Activated naive CD4-positive, alpha-beta T cell (primary cell): ENCODE measurements at places on chromosomes 2 and 18.

GRCh38 chr2:203805486-203805838, 62.1 kb upstream of the CTLA4 start:
- no peak for DNase-seq

- no peak for DNase-seq
These were observed 31.3 kb upstream of the CNTNAP5 start for GRCh38 chr2:123993728-123994323.

DNA sequence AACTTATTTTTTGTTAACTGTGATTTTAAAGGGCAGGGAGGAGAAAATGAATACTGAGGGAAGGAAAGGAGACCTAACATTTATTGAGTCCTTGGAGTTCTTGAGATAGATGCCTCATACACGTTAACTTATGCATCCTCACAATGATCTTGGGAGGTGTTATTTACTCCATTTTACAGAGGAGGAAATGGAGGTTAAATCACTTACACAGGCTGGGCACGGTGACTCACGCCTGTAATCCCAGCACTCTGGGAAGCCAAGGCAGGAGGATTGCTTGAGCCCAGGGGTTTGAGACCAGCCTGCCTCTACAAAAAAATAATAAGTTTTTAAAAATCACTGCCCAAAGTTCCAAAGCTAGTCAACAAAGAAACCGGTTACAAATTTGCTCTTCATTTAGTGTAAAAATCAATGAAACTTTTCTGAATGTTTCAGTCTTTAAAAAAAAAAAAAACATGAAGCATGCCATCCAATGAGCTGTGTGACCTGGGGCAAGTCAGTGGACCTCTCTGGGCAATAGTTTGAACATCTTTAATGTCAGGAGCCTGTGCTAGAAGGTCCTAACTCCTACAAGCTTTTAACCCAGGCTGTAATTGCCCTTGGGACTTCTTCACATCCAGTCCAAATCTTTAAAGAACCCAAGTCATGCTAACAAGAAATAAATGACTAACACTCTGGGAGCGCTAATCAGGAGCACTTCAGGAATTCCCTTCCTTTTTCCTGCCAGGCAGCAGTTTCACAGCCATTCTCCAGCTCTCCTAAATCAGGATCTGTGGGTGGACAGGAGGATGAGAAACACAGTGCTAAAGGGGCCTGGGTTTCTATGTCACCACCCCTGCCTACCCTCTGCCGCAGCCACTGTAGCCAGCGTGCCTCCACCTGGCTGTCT, 176.4 kb downstream of the TMEM247 start:
- DNase-seq, result no peak

DNA sequence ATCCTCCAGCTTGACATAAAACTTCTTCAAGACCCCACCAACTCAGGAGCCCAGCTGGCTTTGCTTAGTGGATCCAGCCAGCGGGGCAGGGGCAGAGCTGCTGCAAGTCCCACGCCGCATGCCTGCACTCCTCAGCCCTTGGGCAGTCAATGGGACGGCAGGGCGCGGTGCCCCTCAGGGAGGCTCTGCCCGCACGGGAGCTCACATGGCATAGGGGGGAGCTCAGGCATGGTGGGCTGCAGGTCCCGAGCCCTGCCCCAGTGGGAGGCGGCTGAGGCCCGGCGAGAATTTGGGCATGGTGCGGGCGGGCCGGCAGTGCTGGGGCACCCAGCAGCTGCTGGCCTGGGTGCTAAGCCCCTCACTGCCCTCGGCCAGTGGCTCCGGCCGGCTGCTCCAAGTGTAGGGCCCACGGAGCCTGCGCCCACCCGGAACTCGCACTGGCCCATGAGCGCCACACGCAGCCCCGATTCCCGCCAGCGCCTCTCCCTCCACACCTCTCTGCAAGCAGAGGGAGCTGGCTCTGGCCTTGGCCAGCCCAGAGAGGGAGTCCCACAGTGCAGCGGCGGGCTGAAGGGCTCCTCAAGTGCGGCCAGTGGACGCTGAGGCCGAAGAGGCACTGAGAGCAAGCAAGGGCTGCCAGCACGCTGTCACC, 27.2 kb downstream of the IDH1 start:
- DNase-seq, result no peak

GRCh38 chr18:69616114-69616513, 215.4 kb downstream of the DOK6 start:
- DNase-seq, result no peak

GRCh38 chr2:26735097-26735496, 29.0 kb upstream of the SLC35F6 start:
- DNase-seq, result no peak
